T-helper 1 cell (primary cell): ENCODE measurements at places on chromosomes 7 and 10.

DNA sequence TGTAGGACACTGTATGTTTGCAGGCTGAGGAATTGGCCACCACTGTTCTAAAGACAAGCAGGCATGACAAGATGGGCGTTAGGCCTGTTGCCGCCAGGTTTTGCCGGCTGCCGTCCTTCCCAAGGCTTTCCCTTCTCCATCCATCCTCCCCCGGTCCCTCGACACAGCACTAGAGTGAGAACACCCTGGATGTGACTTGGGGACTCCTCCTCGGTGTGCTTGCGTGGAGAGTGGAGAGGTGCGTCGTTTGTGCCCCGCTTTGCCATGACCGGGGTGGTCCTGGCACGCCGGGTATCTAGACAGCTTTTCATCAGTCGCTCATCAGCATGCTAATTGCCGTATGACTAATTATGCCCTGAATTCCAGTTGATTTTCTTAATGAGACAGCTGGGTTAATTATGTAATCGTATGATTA, 206.6 kb upstream of the SH2B2 start:
- no peak for DNase-seq

GRCh38 chr7:2266911-2267310, 24.9 kb downstream of the NUDT1 start:
- no peak for DNase-seq

- DNase-seq = no peak
These were observed 269.9 kb upstream of the MKLN1 start for GRCh38 chr7:131057794-131058070.

DNA sequence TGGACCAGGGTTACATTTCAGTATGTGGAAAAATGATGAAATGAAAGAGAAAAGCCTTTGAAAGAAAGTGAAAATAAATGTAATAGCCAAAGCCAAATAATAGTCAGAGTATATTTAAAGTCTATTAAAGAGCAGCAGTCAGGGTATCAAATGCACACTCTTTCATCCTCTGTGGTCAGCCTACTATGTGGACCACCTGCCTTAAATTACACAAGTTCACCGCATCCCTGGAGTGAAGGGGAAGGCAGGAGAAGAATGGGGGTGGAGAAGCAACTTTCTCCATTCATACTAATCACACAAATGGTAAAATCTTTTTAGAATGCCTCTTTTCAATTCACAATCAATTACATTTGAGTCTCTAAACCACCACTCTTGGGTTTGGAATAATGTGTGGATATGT, 16.0 kb downstream of the TWIST1 start:
- no peak for DNase-seq

DNA sequence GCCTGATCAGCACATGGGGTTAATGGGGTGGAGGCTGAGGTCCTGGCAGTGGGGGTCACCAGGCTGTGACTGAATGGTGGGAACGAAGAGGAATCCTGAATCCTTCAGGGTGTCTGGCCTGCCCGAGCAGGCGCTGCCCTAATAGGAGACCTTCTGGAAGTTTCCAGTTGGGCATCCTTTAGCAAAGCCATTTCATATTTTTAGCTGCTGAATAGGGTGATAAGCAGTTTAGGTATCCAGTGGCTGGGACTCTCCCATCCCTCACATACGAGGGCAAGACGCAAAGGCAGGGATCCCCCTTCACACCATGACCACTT, 159.3 kb downstream of the SH3PXD2A start:
- no peak for DNase-seq
